Activated T-cell treated with anti-CD3 and anti-CD28 coated beads for 24 hours (primary cell): ENCODE measurements at places on chromosomes 2 and 18.

DNA sequence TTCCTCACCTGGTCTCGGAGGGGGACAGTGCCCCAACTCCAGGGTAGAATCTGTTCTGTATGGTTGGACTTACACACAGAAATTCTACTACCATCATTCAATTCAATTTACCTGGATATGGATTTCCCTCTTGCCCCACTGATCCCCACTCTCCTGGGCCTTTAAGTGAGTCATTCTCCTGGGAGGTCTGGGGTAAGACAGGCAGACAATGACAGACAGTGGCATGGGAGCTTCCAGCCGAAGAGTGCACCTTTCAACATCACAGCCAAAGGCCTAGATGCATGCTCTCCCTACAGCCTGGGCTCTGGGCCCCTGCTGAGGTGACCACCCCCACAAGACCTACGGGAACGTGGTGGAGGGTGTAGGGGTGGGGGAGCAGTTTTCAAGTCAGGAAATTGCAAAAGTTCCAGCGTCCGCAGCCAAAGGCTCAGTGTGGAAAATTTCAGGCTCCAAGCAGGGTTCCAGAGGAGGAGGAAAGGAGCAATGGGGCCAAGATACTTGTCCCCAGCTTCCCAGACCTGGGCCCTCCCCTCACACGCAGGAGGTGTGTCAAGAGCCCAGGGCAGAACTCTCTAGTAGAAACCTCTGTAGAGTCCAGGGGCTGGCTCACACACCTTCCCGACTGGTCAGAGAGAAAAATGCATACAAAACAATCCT, 296.4 kb downstream of the CYP26B1 start:
- no peak for DNase-seq

GRCh38 chr18:59140302-59140885, 710 bp downstream of the SEC11C start:
- no peak for DNase-seq

DNA sequence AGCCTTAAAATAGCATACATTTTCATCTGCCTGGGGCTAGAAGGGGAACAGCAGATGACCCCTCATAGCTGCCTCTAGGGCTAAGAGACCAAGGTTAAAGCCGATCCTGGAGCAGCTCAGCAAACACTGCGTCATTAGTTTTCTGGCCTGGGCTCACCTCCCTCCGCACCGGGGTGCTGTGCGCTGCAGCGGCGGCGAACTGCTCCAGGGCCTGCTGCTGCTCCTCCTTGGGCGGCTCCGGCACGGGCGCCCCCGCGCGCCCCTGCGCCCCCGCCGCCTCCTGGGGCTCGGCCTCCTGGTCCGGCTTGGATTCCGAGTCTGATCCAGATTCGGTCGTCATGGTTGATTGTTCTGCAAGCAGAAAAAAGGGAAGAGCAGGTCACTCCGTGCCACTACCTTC, 55.0 kb downstream of the EPB41L3 start:
- no peak for DNase-seq

DNA sequence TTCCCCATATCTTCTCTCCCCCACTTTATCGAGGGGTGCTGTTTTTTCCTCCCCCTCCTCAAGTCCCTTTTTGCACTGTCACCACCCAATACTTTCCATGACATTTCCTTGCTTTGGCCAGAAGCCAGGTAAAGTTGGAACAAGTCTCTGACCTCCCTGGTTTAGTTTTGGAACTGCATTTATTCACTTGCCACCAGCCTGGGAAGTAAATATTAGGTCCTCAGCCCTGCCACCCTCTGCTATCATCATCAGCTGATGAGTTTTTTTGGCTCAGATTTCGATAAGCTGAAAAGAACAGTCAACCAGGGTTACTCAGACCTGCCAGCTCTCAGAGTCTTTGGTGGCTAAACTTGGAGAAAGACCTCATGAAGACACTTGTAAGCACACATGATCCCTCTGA, 47.0 kb downstream of the DHRS9 start:
- DNase-seq = no peak

- DNase-seq = no peak
Observed at GRCh38 chr2:226728996-226729395, 70.6 kb downstream of the IRS1 start.

DNA sequence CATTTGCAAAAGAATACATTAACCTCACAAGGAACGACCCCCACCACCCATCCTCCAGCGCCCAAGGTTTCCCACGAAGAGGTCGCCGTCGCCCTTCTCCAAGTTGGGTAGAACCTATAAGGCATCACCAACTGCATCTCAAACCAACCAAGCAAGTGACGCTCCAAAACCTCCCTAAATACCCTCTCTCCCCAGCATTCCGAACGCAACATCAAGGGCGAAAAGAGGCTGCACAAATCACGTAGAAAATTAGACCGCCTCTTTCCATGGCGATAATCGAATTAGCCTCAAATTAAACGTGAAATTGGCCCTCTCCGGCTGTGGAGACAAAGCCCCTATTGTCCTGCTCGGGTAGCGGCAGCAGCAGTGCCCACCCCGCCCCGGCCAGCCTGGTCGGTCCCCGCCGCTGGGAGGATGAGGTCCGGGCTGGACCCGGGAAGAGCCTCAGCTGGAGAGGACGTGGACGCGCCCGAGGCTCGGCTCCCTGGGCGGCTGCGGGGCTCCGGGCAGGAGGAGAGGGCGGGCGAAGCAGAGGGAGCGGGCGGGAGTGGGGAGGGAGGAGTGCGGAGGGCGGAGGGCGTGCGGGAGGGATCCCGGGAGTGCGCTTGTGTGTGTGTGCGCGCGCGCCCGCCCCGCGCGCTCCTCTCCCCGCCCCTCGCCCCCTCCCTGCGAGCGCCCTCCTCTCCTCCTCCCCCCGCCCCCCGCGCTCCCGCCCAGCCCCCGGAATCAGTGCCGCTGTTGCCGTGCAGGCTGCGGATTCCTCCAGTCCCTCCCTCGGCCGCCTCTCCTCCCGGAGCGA, at the start of gene SPTBN1:
SPTBN1 (plus strand) TSS at position 765 of the 799 bp plus-strand sequence. CDS start 70,092 bp downstream, outside the sequence.
- no peak for DNase-seq

DNA sequence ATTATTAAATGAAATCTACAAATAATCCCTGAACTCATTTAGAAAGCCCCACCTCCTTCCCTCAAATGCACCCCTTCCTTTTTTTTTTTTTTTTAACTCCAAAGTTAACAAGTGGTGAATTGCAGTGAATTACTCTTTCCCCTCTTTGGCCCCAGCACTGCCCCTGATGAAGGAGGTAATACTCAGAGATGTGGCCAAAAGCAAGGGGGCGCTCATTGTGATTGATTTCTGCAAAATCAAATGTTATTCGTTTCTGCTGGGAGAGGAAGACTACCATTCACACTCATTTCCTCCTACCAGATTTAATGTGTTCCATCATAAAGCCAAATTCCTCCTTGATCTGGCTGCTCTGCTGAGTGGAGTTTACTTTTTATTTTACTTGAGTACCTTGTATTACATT, 259.4 kb downstream of the GPD2 start:
- DNase-seq = no peak

DNA sequence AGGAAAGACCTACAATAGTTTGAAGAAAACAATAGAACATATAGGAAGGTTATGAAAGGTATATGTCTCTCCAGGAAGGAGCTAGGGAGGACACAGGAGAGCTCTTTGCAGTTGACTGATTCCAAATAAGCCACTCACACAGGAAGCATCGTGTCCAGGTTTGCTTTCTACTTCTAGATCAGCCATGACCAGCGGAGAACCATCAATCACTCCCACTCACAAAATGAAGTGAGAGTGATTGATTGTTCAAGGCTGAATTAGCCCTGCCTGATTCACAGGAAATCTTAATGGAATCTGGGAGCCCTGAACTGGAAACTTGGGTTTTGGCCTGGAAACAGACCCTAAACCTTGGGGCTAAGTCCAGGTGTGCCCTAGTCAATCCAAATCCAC, 1292.2 kb upstream of the ZEB2 start:
- no peak for DNase-seq

- no peak for DNase-seq
Observed at GRCh38 chr18:13036622-13037320, 45.6 kb downstream of the CEP192 start.

- no peak for DNase-seq
Observed at GRCh38 chr2:177772529-177772928, 300.0 kb downstream of the PDE11A start.

DNA sequence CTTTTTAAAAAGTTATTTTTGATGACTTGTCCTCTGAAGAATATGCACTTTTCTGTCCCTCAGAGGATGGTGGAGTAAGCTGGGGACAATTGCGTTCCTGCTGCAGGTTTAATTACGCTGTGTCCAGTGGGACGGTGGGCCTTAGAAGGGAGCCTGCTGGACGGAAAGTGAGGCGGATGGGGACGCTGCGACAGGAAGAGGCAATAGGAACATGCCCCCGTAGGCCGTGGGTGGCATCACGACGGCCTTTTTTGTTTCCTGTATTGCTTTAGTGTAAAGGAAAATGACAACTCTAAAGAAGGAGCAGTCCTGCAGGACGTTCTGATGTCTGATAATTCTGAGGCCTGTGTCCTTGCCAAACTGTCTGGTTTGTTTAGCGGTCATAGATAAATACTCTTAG, 121.6 kb downstream of the NFATC1 start:
- no peak for DNase-seq

DNA sequence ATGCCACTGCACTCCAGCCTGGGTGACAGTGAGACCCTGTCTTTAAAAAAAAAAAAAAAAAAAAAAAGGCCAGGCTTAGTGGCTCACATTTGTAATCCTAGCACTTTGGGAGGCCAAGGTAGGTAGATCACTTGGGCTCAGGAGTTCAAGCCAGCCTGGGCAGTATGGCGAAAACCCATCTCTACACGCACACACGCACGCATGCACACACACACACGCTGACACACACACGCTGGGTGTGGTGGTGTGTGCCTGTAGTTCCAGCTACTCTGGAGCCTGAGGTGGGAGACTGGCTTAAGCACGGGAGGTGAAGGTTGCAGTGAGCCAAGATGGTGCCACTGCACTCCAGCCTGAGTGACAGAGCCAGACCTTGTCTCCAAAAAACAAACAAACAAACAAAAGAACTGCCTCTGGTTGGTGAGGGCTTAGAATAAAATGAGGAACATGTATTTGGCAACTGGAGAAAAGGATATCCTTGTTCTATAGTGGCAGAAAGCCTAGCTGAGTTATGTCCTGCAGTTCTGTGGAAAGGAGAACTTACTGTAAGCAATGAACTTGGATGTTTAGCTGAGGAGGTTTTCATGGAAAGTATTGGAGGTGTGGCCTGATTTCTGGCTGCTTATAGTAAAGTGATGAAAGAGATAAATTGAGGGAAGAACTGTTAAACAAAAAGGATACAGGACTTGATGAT, 34.0 kb downstream of the HAT1 start:
- no peak for DNase-seq

DNA sequence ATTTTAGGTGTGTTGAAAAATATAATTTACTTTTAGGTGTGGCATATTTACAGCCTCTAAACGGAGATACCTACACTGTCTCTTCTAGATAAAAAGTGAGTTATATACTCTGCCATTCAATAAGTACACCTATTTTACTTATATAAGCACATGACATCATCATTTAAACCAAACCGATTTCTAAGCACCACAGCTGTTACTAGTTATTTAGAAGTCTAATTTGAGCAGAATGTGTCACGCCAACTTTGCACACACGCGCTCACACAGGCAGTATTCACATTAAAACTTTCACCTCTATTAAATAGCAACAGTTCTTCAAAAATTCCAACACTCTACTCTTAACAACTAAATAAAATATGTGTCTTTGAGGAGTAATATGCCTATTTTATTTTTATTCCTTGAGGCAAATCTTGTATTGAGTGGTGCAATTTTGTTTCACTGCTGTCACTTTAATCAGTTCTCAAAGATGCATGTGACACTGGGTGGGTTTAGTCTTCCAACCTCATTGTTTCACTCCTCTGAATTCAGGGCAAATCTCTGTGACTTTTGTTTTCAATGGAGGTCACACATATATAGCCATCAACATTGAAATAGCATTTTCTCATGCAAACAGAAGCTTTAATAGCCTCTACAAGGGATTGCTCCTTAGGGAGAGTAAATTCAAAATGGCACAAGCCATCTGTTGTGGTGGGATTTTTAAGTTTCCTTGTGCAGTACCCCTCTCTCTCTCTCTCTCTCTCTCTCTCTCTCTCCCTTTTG, 721.0 kb downstream of the PLCL1 start:
- no peak for DNase-seq

GRCh38 chr2:88110830-88111229, 17.0 kb downstream of the FABP1 start:
- DNase-seq = no peak

DNA sequence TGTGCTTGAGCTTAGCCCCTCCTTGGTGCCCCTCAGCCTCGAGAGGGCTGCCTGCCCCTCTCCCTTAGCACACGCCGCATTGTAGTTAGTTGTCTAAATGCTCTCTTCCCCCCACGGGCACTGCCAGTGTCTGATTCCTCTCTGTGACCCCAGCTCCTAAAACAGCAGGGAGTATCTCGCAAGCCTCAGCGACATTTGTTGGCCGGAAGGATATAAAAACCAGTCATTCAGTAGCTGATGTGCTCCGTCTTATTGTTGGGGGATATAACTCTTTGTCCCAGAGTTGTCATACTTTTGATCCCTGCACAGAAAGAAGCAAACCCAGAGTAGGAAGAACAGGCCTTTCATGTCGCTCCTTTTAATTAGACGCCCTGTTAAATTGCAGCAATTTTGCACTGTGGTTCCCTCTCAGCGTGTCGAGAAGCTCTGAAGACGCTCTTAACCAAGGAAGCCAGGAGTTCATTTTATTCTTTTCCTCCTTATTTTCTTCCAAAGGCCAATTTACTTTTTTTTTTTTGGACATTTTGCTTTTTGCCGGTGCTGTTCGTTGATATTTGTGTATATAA, 201.8 kb downstream of the KLHL29 start:
- no peak for DNase-seq

DNA sequence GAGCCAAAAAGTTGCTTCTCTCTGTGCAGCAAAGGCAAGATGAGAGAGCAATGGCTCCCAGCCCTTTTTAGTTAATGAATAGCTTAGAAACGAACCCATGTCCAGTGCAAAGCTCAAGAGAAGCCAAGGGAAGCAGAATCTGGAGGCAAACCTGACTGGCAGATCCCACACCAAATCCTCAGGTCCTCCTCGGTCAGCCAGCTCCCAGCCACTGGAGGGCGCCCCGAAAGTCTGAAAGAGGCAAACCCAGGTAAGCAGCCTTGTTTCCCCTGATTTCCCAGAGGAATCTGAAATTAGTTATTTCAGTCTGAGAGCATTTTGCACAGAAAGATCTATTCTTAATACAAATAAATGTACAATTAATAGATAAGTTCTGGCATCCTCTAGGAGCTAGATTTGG, 71.3 kb upstream of the PID1 start:
- no peak for DNase-seq

DNA sequence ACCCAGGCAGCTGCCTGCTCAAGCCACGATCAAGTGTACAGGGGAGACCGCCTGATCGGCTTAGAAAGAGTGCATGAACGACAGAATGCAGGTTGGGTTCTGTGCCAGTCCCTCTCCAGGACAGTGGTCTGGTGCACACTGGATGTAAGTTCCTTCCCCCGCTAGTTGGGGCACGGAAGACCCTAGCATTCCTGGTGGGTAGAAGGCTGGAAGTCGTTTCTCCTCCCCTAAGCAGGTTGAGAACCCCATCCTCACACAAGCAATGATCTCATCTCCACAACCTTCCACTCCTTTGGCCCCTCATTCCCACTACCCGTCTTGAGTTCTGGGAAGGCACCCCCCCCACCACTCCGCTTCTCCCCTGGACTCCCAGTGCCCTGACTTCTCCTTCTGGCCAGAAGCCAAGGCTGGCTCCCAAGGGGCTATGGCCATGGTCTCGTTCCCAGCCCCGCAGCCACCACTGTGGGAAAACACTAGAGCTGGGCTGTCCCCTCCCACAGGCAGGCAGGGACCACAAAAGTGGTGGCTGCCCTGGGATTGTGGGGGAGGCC, 1.4 kb upstream of the ANKRD39 start:
- no peak for DNase-seq

- DNase-seq = no peak
Observed at GRCh38 chr2:104845946-104846785, 7.7 kb upstream of the POU3F3 start.

GRCh38 chr2:12429779-12430406, 286.8 kb upstream of the TRIB2 start:
- no peak for DNase-seq
